NCI-H1048 (cell line): ENCODE measurements at places on chromosomes 11 and 22.

GRCh38 chr22:44347080-44347479, 34.3 kb upstream of the SHISAL1 start:
- DNase-seq: no peak

- no peak for DNase-seq
Observed at GRCh38 chr11:40716344-40717130, 742.9 kb downstream of the LRRC4C start.

- DNase-seq: no peak
Observed at GRCh38 chr11:79198898-79199250, 242.0 kb downstream of the TENM4 start.

- no peak for DNase-seq
Observed at GRCh38 chr22:28630177-28630574, 49.5 kb downstream of the TTC28 start.

DNA sequence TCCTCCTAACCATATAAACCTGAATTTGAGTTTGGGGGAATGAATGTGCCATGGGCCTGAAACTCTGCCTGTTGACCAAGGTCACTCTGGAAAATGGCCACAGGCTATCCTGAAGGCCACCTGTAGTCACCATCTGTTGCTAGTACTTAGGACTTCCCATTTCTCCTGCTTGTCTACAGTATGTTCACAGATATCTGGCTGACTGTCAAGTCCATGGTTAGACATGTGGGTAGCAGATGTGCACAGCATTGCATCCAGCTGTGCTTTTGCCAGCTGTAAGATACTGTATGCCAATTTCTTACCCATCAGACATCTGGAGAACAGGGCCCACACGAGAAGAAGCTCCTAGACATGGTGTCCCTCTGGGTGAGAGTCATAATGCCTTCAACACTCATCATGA, 475.4 kb downstream of the INSC start:
- no peak for DNase-seq

- DNase-seq: no peak
Observed at GRCh38 chr11:111419641-111420327, 40.7 kb upstream of the POU2AF1 start.

- no peak for DNase-seq
Observed at GRCh38 chr22:23938328-23939016, 22.5 kb downstream of the GSTT2B start.

GRCh38 chr22:23070418-23071229, at the start of gene GNAZ:
GNAZ (plus strand) TSS chr22:23070519; CDS start chr22:23095696, 25,177 bp downstream.
- no peak for DNase-seq

DNA sequence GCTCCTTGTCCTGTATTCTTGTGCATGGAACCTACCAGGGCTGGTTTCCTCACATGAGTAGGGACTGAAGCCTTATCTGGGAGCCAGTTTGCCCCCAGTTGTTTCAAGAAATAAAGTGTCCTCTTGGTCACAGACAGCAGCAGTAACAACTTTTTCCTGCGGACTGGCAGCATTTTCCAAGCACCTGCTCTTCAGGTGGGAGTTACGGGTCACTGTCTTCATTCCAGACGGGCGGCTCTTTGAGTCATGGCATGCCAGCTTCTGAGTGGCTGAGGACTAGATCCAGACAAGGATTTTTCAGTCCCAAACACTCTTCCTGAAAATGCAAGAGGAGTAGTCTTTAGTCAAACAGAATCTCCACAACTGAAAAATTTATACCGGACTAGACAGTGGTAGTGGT, 2.7 kb upstream of the CD44 start:
- DNase-seq: no peak

- DNase-seq: no peak
Observed at GRCh38 chr11:72724021-72724551, 28.1 kb downstream of the ARAP1 start.

DNA sequence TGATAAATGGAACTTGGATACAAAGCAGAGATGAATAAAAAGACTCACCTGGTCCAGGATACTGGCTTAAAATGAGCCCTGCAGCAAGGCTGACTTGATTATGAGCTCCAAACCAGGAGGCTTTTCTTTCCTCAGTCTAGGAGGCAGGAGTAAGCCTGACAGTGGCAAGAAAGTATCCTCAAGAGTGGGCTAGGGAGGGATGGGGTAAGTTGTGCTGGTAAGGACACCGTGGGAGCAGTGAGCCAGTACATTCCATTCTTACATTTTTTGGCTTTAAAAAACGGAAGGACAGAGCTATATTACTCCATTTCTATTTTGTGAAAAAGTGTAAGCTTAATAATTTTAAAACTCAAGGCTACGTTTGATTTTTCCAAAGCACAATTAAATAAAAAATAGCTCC, 187.1 kb upstream of the DDI1 start:
- no peak for DNase-seq

GRCh38 chr11:1852877-1853276, at the start of gene LSP1:
LSP1 (plus strand) TSS chr11:1853084; CDS start chr11:1853145, 61 bp downstream.
- DNase-seq: no peak

- no peak for DNase-seq
Observed at GRCh38 chr11:22491555-22492225, 133.9 kb downstream of the FANCF start.

DNA sequence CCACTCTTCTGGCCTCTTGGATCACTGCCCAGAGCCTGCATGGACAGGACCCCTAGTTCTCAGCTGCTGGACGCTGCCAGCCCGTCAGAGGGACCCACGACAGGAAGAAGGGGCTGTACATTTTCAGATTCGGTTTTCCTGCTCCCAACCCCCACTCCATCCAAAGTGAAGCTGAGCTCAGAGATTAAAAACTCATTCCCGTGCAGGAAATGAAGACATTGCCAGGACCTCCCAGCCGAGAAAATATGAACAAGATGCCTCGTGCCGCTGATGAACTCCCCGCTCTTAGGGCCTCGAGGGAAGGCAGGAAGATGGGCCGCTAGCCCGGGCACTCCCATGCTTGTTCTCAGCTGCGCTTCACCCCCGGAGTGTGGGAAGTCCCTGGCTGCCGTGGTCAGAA, 36.1 kb downstream of the RPUSD4 start:
- DNase-seq: no peak

DNA sequence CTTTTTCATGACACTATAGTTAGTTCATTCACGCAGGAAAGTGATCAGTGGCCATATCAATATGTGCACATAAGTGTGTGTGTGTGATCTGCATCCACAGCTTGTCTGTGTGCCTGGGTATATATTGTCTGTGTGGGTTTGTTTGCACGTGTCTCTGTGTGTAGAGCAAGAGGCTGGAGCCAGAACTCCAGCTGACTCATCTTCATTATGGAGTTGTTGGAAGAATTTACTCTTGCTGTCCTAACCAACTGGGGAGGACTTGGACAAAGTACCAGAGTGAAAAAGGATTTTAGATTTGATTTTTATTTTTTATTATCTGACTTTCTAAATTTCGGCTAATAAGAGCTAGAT, 63.9 kb downstream of the TP53I11 start:
- DNase-seq: no peak
